ENCODE measurements at places on chromosomes 6 and 20.

DNA sequence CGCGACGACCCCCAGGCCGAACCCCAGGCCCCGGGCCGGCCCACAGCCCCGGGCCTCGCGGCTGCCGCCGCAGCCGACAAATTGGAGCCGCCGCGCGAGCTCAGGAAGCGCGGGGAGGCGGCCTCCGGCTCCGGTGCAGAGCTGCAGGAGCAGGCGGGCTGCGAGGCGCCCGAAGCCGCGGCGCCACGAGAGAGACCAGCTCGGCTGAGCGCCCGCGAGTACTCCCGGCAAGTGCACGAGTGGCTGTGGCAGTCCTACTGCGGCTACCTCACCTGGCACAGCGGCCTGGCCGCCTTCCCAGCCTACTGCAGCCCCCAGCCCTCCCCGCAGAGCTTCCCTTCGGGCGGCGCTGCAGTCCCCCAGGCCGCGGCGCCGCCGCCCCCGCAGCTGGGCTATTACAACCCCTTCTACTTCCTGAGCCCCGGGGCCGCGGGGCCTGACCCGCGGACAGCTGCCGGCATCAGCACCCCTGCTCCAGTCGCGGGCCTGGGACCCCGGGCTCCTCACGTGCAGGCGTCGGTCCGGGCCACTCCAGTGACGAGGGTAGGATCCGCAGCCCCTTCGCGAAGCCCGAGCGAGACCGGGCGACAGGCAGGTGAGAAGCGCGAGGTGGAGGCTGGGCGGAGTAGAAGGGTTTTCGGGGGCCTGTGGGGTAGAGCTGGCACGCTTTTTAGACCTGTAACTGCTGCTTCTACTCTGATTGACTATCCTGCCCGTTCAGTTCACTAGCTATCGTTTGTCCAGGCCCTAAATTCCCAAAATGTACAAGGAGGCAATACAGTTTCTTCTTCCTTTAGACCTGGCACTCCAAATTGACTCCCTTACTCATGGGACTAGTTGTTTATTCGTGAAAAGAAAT, 654 bp downstream of the FAM8A1 start:
- no peak for DNase-seq

DNA sequence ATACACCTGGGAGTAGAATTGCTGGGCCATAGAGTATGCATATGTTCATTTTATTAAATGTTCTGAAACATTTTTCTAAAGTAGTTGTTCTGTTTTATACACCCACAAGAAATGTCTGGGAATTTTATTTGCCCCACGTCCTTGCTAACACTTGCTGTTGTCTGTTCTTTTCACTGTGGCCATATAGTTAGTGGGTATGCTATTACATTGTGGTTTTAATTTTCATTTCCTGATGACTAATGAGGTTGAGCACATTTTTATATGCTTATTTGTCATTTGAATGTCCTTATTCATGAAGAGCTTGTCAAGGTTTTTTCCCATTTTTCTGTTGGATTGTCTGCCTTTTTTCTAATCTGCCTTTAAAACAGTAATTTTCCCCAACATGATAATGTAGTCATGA, 41.5 kb upstream of the TGM3 start:
- no peak for DNase-seq

DNA sequence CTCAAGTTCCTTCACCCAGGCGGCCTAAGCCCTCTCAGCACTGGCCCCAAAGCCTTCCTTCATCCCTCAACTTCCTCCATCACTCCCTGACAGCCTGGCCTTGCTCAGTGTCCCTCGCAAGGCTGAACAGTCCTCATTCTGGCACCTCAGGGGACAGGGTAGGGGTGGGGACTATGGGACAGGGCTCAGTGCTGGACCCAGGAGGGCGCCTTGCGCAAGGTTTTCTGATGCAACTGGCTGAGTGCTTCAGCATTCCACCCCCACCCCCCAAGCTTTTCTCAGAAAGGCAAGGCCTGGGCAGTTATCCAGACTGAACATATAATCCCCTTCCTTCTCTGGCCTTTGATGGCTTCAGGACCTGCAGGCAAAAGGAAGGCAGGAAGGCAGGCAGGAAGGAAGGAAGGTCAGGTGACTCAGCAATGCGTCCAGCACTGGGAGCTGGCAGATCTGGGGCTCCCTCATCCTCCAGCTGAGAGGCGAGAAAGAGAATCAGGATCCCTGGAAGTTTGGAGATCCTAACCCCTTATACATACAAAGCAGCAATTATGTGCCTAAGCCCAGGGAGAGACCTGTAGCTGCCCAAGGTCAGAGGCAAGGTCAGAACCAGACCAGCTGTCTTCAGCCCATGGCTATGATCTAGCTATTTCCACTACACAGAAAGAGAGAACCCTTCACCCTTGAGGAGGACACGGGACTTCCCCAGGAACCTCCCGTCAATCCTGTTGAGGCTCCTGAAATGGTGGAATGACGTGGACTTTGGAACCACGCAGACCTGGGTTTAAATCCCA, 8.6 kb upstream of the TRIB3 start:
- DNase-seq = no peak

DNA sequence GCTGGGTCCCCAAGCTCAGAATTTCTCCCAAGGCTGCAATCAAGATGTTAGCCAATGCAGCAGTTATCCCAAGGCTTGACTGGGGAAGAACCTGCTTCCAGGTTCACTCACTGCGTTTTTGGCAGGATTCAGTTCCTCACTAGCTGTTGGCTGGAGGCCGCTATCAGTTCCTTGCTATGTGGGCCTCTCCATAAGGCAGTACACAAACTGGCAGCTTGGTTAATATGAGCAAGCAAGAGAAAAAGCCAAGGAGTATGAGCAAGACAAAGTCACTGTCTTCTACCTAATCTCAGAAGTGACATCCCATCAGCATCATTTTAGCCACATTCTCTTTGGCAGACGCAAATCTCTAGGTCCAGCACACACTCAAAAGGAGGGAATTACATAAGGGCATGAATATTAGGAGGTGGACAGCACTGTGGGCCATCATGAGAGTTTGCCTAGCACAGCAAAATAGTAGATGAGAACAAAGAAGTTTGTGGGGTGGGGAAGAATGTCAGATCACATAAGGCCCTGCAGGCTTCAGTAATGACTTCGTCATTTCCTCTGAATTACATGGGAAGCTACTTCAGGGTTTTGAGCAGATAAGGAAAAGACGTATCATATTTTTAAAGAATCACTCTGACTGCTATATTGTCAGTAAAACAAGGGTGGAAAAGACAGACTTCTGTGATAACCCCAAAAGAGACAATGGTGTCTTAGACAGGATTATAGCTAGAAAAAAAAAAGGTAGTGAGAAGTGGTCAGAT, 25.5 kb downstream of the LMBRD1 start:
- DNase-seq = no peak

GRCh38 chr6:35194390-35194789, 19.4 kb upstream of the SCUBE3 start:
- DNase-seq = no peak

DNA sequence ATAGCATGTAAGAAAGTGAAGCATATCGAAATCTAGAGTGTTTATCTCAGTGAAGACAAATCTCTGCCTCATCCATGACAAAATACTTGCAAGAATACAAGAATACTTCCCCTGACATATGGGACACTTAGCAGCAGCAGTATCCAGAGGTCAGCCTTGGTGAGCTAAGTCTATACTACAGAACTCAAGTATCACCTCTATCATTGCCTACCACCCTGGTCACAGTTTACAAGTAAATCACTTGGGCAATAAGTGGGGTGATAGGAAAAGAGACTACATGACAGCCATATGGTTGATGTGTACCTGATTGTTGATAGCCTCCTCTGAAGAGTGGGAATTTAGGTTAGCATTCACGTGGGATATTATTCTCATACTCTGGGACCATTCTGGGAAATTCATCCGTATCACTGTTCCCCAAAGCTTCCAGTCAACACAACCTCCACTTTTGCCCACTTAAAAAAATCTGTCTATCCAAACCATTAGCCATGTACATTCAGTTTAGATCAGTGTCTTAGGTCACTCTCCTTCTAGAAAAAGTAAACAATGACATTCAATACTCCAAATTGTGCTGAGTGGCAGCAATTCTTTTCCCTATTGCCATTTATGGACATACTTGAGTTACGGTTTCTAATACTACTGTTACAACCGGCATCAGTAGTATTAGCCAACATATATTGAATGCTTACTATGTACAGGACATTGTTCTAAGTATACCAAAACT, 118.2 kb upstream of the PRSS16 start:
- DNase-seq = no peak

All from LNCaP clone FGC (cell line).